ENCODE measurements at places on chromosomes 13 and 19.

DNA sequence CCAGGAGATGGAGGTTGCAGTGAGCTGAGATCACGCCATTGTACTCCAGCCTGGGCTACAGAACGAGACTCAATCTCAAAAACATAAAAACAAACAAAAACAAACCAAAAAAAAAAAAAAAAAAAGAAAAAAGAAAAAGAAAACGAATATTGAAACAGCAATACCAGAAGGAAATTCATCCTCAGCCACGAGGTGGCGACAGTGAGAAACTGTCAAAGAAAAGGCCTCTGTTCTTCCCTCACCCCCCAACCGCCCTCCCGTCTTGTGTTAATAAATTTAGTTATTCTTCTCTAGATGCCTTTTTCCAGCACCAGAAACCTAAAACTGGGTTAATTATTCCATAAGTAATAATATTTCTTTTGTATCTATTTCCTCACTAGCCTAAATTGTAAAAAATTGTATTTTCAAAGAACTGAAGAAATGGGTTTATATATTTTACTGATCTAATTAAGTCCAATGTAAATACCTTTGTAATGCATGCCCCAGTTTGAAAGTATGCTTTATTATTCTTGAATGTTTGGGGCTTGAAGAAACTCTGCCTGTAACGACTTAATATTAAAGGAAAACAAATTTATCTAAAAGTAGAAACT lies 38.6 kb downstream of the LIG4 start:
- DNase-seq = peak; percentile 34

GRCh38 chr13:22061806-22062391 lies 391.0 kb downstream of the FGF9 start:
- no peak for DNase-seq

DNA sequence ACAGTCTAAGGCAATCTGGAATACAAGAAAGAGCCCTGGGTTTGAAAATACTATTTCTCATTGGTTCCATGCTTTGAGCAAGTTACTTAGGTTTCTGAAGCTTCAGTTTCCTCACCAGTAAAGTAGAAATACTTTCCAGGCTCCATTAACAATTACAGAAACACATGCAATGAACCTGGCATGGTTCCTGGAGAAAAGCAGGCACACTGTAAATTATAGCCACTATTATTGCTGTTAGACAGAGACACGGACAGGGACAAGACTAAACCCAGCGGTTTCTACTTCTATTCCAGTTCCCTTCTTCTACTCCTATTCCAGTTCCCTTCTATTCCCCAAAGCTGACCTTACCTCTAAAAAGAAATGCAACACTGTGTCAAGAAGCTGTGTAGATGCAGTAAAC lies 41.2 kb downstream of the MIPEP start:
- DNase-seq = no peak

DNA sequence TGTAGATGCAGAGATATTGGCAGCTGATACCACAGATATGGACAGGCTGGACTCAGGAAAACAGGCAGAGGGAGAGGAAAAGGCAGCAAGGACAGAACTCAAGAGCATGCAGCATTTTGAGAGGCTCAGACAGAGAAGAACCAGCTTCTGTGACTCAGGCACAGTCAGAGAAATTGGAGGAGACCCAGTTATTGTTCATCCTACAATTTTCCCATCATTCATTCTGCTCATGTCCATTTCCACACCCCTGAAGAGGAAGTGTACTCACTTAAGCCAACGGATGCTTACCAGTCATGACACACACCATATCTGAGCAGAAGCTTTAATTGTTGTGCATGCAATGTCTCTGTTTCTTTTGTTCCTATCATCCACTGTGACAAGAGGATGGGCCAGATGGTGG lies 359.8 kb upstream of the HTR2A start:
- no peak for DNase-seq

DNA sequence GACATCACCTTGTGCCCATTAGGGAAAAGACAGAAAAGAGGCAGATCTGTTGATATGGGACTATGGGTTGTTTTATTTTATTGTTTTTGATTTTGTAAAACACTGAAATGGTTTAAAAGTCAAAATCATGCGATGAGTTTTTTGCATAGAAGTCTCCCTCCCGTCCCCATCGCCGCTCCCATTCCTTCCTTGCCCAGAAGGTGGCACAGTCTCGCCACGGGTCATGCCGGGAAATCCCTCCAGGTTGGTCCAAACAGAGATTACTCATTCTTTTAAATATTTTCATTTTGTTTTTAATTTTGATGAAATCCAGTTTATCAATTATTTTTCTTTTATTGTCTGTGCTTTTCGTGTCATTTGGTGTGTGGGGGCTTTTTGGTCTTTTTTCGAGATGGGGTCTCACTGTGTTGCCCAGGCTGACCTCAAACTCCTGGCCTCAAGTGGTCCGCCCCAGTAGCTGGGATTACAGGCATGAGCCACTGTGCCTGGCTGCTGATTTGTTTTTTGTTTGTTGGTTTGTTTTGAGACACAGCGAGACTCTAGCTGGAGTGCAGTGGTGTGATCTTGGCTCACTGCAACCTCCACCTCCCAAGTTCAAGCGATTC lies 9.2 kb downstream of the PGPEP1 start:
- no peak for DNase-seq

Measured in pancreas (tissue), 10 donors.